Activated T-helper 1 cell treated with anti-CD3 and anti-CD28 coated beads, Interleukin-12 subunit alpha, Interleukin-12 subunit beta, Interleukin-2, Interleukin-4 antibody, amounts not matched to agents 30 ng/mL and 10 ng/mL and 1 ng/mL, durations not matched to agents 14 hours and 24 hours and 36 hours (primary cell): ENCODE measurements at places on chromosomes 7 and 10.

- DNase-seq: no peak
Observed at GRCh38 chr7:38550836-38551235, 80.3 kb downstream of the AMPH start.

GRCh38 chr7:22990588-22990949 is 23.4 kb downstream of the HYCC1 start:
- DNase-seq: no peak

GRCh38 chr10:126609566-126609965 is 60.9 kb downstream of the C10orf90 start:
- no peak for DNase-seq

DNA sequence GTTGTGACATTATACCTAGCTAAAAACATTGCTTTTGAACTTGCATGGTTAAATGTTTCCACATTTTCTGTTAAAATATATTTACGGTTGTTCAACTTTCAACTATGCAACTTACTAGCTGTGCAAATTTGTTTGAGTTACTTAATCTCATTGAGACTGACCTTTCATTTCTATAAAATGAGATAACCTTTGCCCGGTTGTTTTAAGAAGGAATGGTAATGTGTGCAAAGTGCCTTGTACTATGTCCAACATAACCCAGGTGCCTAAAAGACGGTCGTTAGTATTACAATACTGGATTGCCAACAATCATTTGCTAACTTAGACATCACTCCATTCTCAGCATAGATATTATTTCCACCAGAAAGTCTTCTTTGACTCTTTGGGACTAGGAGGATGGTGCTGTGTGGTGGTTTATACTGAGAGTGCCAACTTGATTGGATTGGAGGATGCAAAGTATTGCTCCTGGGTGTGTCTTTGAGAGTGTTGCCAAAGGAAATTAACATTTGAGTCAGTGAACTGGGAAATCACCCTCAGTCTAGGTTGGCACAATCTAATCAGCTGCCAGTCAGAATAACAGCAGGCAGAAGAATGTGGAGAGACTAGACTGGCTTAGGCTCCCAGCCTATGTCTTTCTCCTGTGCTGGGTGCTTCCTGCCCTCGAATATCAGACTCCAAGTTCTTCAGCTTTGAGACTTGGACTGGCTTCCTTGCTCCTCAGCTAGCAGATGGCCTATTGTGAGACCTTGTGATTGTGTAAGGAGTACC is 85.2 kb upstream of the PDSS1 start:
- DNase-seq: no peak

- DNase-seq: no peak
Observed at GRCh38 chr10:15150563-15150962, 17.9 kb downstream of the NMT2 start.

- DNase-seq: no peak
Observed at GRCh38 chr10:124063750-124064603, 29.4 kb downstream of the CHST15 start.

DNA sequence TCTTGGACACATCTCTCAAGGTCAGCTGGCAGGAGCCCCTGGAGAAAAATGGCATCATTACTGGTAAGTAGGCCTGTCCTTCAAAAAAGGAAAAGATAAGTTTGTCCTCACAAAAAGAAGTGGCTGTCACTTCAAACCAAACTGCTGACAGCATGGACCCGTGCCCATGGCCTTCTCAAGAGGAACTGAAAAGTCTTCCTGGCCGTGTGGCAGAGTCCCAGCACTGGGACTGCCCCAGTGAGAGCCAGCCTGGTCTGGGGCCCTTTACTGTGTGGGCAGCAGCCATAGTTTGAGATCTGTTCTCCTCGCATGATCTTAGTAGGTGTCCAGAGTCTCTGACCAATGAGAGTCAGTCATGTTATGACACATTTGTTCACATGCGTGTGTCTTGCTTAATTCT is 614.2 kb upstream of the FOXK1 start:
- DNase-seq: no peak

- no peak for DNase-seq
Observed at GRCh38 chr7:79590391-79590790, 136.9 kb upstream of the MAGI2 start.

GRCh38 chr7:50978633-50979215 is 196.0 kb upstream of the GRB10 start:
- DNase-seq: no peak

DNA sequence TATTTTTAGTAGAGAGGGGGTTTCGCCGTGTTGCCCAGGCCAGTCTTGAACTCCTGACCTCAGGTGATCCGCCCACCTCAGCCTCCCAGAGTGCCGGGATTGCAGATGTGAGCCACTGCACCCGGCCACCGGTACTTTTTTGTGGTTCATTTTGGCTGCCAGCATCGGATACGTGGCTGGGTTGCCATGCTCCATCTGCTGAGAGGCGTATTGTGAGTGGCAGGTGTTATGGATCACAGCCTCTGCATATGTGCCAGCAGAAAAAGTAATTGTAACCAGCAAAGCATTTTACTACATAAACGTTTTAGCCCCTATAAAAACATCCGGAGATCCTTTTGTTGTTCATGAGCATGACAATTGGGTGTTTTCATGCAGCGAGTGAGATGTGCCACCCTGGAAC is 7.1 kb downstream of the FOXK1 start:
- no peak for DNase-seq
